ENCODE measurements at places on chromosomes 7 and 10.

DNA sequence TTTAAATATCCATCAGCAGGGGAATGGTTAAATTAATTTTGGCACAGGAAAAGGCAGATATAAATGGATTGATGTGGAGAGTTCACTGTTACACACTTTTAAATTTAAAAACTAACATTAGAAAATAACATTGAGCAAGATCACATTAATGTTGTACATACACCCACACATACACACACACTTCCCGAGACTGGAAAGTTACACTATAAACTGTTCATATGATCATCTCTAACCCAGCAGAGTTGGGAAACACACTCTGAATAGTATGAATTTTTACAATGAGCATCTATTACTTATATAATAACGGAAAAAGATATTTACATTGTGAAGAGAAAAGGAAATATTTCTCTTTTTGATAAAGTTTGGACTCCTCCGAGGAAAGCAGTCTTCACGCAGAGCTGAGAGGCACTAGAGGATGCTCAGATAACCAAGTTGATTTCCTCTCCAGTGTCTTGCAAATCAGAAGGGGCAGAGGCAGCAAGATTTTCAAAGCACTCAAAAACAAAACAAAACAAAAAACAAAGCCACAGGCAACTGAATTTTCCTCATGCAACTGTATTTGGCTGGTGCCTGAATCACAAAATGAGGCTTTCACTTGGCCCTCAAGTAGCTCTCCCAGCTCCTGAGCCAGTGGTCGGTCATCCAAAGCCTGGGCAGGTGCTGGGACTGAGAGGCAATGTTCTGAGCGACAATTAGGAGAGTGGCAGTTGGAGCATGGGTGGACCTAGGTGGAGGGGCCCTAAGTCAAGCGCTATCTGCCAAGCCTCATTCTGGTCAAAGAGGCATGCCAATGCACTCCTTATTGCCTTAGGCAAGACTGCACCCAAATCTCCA, 10.5 kb upstream of the GATAD1 start:
- no peak for DNase-seq

GRCh38 chr7:44114586-44115310, 8.6 kb downstream of the POLD2 start:
- no peak for DNase-seq

GRCh38 chr10:107011992-107012391, 152.5 kb downstream of the SORCS1 start:
- DNase-seq: no peak

GRCh38 chr10:970311-971149, 17.7 kb upstream of the GTPBP4 start:
- DNase-seq: no peak

DNA sequence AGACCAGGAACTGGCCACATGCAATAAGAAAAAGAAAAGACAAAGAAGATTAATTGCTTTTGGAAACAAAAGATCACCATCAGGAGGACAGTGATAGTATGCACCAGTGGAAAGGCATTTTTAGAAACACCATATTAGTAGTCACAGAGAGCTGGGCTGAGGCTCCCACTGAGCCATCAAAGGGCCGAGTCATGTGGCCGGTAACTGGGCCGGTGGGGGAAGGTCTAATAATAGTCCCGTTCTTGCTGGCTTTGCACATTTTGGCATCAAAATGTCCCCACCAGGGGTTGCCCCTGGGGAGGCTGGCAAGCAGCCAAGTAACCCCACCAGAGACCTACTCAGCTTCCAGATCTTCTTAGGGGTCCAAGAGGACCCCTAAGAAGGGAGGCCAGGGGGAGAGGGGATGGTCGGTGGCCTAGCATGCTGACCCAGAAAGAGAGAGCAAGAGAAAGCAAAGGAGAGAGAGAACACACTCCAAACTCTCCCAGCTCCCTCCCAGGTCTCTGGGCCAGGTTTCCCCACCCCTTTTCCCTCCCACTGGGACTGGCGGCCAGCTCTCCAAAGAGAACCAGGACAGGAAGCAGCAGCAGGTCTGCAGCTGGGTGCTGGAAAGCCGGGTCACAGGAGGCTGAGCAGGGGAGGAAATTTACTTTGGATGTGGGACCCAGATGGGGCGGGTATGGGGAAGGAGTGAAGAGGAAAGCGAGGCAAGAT, 70.2 kb upstream of the FGFR2 start:
- DNase-seq: peak; percentile 12

- DNase-seq: no peak
These were observed 111.4 kb upstream of the ABCB5 start for GRCh38 chr7:20504060-20504459.

- DNase-seq: no peak
These were observed 21.8 kb downstream of the AKR1E2 start for GRCh38 chr10:4847561-4848355.

- no peak for DNase-seq
These were observed 6.6 kb upstream of the ABCB4 start for GRCh38 chr7:87482115-87482514.

DNA sequence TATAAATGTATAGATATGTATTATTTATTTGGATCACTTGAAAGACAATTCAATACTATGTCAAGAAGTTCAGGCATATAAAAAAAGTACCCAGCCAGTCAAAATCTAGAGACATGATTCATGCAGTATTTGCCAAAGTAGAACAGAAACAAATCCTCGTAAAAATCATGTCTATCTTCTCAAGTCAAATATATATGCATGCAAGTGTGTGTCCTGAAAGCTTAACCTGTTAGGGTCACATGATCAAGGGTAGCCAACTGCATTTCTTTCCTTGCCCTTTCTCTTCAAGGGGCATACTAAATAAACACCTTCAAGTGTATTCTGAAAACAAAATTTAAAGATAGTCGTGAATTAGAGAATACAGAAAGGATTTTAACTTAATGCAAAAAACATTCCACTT, 107.0 kb downstream of the HIBADH start:
- DNase-seq: no peak

DNA sequence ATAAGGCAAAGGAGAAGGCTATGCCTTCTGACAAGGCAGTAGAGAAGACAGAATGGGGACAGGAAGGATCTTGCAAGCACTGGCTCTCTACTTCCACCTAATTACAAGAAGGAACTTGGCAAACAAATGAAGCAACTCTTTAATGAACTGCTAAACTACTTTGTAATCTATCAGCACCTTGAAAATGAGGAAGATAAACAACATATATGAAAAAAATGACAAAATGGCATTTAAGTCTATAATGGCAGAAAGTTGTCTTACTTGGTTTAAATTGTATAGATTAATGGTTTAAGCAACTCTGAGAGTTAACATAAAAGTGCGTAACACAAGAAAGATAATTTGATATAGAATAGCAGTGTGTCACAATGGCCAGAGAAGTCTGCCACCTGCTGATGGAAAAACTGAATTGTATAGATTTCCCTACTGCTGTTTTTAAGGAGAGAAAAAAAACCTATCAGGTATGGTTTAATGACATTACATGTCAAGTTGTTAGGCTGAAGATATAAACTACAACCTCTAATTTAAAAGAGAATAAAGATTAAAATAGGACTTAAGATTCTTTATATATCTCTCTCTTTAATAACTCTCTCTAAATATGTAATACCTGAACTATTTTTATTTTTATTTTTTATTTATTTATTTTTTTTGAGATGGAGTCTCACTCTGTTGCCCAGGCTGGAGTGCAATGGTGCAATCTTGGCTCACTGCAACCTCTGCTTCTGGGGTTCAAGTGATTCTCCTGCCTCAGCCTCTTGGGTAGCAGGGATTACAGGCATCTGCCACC, 11.8 kb downstream of the NT5C3A start:
- peak; percentile 54 for DNase-seq

DNA sequence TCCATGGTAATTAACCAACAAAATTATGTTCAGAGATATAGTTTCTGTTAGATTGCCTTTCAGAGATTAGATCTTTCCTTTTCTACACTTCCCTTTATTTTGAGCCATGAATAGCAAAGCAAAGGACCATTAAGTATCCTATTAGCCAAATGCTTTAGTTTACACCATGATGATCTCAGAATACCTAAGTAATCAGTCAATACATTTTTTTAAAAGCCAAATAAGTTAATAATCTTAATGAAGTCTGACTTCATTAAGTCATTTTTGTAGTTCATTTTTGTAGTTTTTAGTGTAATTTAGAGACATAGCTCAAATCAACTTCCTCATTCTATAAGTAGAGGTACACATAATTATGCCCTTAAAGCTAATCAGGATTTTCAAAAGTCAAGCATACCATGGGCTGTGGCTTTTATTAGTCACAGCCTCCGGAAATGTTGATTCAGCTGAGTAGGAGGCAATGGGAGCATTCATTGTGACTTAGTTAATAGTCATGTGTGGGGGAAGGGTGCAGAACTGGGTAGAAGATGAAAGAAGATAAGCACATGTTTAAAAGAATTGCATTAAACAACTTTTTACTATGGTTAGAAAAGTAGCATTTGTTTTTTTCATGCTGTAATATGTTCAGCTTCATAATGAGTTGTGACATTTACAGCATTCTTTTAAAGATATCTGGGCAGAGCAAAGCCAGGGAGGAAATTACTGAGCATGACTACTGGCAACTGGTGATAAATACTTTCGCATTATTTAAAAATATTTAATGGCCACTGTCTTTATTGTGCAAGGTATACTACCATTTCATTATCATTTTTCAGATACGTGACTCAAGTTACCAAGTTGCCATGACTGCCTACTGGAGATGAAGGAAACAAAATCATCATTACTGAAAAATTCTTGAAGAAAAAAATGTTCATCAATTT, 57.3 kb upstream of the CCDC71L start:
- DNase-seq: peak; percentile 97

DNA sequence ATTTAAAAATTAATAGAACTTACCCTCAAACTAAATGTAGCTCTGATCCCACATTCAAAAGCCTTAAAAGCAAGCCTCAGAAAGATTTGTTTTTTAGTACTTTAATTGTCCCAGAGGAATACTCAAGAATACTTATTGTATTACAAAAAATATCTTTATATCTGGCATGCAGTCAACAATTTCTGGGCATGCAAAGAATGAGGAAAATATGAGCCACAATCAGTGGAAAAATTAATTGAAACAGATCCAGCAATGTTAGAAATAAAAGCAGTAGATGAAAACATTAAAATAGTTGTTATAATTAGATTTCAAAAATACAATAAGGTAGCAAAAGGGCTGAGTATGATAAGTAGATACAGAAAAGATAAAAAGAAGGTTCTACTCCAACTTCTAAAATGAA, 154.7 kb downstream of the PON1 start:
- DNase-seq: no peak

- no peak for DNase-seq
These were observed 5.8 kb downstream of the CPA4 start for GRCh38 chr7:130298544-130299326.

DNA sequence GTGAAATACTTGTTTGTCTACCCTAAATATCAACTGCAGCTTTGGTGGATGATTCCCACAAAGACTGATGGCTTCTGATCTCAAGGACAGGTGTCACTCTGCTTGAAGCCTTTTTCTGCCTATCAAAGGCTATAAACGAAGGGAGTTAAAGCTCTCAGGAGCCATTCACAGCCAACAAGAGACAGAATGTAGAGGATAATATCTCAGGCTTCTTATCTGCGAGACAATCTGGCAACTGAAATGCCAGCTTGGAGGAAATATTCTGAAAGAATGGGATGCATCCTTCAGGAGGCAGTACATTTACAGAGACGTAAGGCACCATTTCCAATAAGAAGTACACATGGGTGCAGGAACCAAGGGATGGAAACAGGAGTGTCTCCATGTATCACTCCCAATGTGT, 549.4 kb downstream of the GPAM start:
- no peak for DNase-seq

DNA sequence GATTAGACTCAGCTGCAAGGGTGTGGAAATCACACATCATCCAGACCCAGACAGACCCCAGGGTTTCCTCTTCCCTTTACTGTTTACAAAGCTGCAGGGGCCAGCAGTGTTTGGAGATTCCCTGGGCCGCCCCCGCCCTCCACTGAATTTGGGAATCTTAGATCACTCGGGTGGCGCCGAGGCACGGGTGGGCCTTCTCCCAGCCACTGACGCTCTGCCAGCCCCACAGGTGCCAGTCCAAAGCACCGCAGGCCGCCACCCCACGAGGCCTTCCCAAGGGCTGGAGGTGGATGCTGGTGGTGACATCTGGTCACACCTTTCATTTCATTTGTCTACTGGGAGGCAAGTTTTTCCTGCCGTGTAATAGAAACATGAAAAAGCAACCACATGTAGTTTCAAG, 439.4 kb upstream of the FOXK1 start:
- DNase-seq: no peak

DNA sequence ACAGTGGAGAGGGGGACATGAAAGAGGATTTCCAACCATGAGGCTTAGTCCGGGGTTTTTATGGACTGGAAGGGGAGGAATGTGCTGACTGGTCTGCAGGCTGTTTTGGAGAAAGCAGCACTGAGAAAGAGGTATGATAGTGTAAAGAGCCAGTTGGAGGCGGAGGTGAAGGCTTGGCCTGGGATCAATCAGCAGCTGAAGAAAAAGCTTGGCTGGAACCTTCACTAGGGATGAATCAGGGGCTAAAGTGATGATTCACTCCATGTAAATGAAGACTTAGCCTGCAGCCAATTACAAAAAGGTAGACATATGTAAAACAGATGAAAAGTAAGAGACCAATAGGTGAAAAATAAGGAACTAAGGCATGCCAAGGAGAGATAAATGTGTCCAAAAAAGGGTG, 1382.6 kb downstream of the GATA3 start:
- DNase-seq: no peak

DNA sequence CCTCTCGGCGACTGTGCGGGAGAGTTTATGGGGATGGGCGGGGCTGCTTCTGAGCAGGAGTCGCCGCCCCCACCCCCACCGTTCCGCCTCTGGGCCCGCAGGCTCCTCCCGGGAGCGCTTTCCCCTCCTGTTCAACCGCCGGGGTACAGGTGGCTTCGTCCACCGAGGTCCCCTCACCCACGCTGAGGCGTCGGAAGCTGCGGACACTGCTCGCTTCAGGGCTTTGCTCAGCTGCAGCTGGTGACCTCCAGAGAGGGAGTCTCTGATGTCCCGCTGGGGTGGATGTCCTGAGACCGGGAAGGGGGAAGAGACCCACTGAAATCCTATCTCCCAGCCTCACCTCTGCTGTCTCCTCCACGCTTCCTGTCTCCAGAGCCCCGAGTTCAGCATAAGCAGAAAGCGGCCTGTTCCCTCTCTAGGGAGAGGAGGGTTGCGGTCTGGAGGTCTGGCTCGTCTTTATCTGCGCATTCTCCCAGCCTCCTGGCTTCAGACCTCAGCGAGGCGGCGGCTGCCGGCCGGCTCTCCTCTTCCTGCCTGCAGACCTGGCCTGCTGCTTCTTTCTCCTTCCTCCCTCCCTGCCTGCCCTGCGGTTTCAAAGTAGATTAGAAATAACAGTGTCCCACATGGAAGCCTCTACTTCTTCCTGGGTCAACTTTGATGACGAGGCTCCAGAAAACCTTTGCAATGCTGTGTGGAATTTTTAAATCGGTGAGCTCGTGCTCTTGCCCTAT, 1.8 kb downstream of the CYP2E1 start:
- DNase-seq: no peak

DNA sequence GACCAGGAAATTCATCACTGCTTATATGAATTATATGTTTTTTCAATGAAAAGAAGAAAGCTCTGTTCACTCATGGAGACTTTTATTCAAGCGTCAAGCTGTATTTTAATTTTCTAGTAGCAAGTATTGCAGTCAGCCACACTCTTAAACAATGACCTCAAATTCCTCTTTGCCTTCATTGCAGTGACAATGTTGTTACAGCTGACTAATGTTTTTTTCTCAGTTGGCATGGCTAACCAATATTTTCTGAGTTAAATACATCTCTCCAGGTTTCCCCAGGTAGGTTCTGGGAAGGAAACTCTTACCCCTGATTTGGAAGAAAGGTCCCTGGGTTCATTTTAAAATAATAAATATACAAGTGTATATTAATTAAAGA, 241.5 kb downstream of the WDR11 start:
- no peak for DNase-seq

Measured in MM.1S (cell line).